ENCODE measurements at places on chromosomes 6 and 20.

GRCh38 chr20:4038047-4038459 is 22.7 kb upstream of the RNF24 start:
- peak; percentile 85 for DNase-seq

DNA sequence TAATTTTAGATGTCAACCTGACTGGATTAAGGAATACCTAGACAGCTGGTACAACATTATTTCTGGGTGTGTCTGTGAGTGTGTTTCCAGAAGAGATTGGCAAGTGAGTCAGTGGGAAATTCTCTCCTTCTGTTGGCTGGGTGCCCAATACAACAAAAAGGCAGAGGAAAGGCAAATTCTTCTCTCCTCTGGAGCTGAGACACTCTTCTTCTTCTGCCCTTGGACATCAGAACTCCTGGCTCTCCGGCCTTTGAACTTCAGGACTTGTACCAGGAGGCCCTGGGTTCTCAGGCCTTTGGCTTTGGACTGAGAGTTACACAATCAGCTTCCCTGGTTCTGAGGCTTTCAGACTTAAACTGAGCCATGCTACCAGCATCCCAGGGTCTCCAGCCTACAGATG is 7.8 kb upstream of the BTN3A1 start:
- no peak for DNase-seq

- DNase-seq: no peak
These were observed 496.0 kb upstream of the MARCKS start for GRCh38 chr6:113361014-113361645.

DNA sequence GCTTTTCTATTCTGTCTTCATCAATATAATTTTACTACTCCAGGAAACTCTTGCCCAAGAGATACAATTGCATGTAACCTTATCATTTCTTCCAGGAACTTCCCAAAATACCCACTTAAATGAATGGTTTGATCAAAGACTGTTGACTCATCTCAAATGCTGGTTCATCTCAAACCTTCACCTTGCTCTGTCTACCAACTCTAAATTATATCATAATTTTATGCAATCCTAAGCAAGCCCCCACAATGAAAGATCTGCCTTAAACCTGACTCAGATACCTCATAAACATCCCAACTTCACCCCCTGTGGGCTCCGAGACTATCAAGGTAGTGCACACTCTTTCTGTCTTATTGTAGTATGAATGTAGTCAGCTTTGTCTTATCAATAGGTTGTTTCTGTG is 65.5 kb upstream of the GCM1 start:
- DNase-seq: no peak

GRCh38 chr20:32709632-32710121 is 33.6 kb downstream of the COMMD7 start:
- DNase-seq: no peak

DNA sequence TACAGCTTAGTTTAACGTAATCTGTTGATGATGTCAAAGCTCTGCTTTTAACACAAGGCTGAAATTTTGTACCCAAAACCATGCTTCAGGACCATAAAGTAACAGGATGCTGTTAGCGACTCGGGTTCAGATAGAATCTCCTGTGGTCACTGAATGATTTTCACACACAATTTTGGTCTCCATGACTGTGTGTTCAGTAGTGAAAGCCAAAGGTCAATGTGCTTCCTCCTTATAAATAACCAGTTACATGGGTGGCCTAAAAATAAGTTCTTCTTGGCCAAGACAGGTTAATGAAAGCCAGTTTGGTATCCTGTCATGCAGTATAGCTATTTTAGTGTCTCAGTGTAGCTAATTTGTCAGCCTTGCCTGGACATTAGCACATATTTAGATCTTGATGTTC is 19.1 kb upstream of the LOC128125822 start:
- DNase-seq: no peak

GRCh38 chr20:53871541-53871940 is 198.9 kb downstream of the BCAS1 start:
- no peak for DNase-seq

GRCh38 chr20:11395581-11395980 is 522.1 kb upstream of the BTBD3 start:
- no peak for DNase-seq

- no peak for DNase-seq
These were observed 85.2 kb upstream of the UFL1 start for GRCh38 chr6:96436398-96436797.

DNA sequence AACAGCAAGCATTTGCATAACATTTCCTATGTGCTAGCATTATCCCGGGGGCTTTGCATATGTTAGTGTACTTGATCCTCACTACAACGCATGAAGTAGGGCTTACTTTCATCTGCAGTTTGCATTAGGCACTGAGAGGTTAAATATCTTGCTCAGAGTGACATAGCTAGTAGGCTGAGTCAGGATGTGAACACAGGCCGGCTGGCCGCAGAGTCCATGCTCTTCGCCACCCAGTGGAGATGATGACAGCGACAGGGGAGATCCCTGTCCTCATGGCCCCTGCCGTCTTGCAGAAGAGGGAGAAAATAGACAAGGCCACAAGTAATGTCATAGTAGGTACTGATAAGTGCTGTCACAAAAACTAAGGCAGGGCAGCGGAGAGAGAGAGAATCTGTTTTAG is 46.9 kb downstream of the LYRM4 start:
- no peak for DNase-seq

- DNase-seq: no peak
These were observed 230.7 kb upstream of the PRDM1 start for GRCh38 chr6:105855433-105855832.

DNA sequence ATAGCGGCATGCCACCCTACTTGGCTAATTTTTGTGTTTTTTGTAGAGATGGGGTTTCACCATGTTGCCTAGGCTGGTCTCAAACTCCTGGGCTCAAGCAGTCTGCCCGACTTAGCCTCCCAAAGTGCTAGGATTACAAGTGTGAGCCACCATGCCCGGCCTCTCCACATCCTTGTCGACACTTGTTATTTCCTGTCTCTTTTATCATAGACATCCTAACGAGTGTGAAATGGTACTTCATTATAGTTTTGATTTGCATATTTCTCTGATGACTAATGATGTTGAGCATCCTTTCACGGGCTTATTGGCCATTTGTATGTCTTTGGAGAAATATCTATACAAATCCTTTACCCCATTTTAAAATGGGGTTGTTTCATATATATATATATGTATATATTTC is 39.0 kb upstream of the ASXL1 start:
- DNase-seq: no peak

DNA sequence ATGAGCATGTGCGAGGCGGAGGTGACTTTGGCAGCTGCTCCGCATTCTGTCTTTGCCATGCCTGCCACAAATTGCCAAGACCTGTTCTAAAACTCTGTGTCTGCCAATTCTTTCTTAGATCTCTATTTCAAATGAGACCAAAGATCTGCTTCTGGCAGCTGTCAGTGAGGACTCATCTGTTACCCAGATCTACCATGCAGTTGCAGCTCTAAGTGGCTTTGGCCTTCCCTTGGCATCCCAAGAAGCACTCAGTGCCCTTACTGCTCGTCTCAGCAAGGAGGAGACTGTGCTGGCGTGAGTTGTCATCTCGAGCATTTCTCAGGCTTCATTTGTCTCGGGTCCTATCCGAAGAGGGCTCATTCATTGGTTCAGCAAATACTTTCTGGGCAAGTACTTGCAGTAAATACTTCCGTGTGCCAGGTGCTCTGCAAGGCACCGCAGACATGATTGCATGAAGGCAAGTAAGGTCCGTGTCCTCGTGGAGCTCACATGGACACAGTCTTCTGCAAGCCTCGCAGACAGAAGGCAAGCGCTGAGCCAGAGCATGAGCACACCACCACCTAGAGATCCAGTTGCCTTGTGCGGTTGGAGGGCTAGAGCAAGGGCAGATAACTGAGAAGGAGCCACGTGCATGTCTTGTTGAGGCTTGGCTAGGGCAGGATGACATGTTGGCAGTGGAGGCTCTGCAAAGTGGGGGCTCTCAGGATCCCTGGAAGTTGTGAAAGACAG is 19.7 kb upstream of the MROH8 start:
- DNase-seq: no peak

DNA sequence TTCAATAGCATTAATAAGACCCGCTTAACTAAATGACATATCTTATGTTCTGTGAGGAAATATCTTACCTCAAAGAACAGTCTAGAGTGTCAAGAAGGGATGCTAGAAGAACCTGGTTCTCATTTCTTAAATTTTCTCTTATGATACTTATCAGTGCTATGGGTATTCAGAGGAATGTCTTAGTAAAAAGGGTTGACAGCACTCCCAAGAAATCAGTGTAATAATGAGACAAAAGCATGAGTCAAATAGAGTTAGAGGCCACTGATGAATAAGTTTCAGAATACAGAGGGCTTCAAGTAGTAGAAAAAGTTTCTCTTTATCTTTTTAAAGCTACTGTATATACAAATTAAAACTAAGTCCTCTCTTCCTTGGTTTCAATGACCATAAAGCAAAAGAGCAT is 242.8 kb downstream of the GJA1 start:
- no peak for DNase-seq

DNA sequence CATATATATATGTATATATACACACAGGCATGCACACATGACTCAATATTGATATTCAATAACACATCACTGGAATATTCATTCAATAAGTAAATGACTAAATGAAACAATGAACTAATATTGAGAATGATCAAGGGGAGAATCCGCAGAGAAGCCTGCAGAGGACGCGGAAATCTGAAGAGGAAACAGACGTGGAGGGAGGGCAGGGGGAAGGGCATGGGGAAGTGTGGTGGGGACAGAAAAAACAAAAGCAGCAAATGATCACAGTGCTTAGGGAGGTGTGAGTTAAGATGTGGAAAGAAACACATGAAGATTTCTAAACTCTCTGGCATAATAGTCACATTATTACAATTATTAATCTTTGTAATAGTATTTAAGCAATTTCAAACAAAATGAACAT is 14.5 kb downstream of the PERP start:
- no peak for DNase-seq

DNA sequence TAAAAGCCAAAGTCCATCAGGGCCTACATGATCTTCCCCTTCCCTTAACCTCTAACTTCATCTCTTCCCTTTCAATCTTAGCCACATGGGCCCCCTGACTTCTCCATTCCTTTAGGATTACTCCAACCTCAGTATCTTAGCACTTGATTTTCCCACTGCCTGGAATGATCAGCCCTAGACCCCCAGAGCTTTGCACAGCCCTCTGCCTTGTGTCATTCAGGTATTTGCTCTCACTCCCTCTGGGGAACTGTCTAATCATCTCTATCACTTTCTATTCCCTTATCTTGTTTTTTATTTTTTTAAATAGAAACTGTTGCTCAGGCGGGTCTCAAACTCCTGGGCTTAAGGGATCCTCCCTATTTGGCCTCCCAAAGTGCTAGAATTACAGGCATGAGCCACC is 13.3 kb upstream of the ZNFX1 start:
- no peak for DNase-seq

GRCh38 chr6:124797224-124797623 is 165.0 kb upstream of the RNF217 start:
- no peak for DNase-seq

GRCh38 chr6:4383910-4384638 is 248.7 kb upstream of the ECI2 start:
- DNase-seq: no peak

GRCh38 chr20:24116611-24117010 is 128.0 kb upstream of the GGTLC1 start:
- no peak for DNase-seq

- no peak for DNase-seq
These were observed 20.5 kb downstream of the PTK7 start for GRCh38 chr6:43096451-43097097.

- no peak for DNase-seq
These were observed 252.7 kb downstream of the UST start for GRCh38 chr6:148999501-148999900.

GRCh38 chr6:36126553-36127458 is 3.5 kb upstream of the MAPK13 start:
- DNase-seq: no peak

- DNase-seq: no peak
These were observed 633.7 kb upstream of the EYS start for GRCh38 chr6:66340736-66341135.

DNA sequence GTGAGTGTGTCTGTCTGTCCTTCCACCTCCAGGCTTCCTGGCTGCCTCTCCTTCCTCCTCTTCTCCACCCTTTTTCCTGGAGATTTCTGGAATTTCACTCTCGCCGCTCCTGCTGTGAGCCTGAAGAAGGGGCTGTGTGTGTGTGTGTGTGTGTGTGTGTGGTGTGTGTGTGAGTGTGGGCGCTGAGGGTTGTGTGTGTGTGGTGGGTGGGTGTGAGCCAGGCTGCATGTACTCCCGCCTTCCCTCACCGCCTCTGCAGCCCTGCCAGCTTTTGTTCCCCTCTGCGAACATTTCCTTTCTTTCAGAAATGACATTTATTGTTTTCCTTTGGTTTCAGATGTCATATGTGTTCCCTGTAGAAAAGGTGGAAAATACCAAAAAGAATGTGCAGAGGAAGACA is 76.0 kb downstream of the SRC start:
- DNase-seq: peak; percentile 70

DNA sequence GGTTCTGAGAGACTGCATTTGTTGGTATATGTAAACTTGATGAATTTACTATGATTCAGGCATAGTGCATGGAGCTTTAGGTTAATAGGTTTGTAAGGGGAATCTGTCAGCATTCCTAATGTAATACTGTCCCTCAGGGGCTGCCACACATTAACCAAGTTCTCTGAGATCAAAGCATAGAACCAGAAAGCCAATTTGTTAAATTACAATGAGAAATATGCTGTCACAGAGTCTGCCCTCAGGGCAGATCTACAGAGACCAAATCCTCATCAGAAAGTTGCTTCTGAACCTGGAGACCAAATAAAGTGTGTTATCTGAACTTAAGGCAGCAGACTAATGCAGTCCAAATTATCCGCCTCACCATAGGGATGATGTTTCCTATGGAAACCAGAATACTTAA is 250.8 kb upstream of the HTR1E start:
- no peak for DNase-seq

- DNase-seq: no peak
These were observed 17.8 kb downstream of the HLA-B start for GRCh38 chr6:31339210-31339609.

- no peak for DNase-seq
These were observed 131.2 kb upstream of the CDH4 start for GRCh38 chr20:61120595-61121515.

- peak; percentile 41 for DNase-seq
These were observed 305.6 kb downstream of the NRN1 start for GRCh38 chr6:5701174-5701573.

GRCh38 chr6:235763-236360 is 56.4 kb upstream of the DUSP22 start:
- DNase-seq: no peak
